ENCODE measurements at places on chromosomes 4 and X.

DNA sequence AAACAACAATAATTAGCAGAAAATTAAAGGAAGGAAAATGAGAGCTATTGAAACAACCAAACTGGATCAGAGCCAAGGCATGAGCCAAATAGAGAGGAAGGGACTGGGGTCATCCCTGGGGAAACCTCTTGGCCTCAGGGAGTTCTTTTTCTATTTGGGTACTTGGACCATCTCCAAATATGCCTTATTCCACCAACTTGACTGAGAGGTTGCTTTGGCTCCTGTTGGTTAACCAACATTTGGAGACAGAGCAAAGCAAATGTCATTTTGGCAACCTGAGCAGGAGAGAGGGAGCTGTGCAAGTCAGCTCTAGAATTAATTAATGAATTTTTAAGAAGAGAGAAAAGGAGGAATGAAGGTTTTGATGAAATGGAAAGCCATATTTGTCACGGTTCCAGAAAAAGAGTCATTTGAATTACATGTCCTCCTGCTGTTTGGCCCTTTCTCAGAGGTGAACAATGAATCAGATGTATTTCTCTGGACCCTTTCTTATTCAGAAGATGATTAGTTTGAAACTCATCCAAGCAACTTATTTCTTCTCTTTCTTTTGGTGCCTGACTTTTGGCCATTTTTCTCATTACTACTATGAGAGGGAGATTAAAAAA, 119.1 kb downstream of the CNKSR2 start:
- no peak for DNase-seq

GRCh38 chrX:110046001-110046400, 43.1 kb downstream of the TMEM164 start:
- DNase-seq, result no peak

- no peak for DNase-seq
Measured at GRCh38 chr4:142369141-142369540, 477.0 kb downstream of the INPP4B start.

DNA sequence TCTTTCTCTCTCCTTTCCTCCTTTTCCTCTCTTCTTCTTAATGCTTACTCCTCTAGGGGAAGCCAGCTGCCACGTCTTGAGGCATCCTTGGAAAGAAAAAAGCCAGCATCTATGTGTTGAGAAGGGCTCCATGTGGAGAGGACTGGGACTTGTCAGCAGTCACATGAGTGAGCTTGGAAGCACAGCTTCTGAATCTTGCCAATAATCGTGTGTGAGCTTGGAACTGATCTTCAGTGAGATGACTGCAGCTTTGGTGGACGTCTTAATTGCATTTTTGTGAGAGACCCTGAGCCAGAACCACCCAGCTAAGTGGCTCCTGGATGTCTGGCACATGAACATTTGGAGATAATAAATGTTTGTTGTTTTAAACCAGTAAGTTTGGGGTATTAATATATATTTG, 371.7 kb downstream of the SLITRK2 start:
- no peak for DNase-seq

GRCh38 chrX:131816551-131817136, 206.5 kb upstream of the STK26 start:
- no peak for DNase-seq

GRCh38 chr4:186304216-186304615, 38.2 kb downstream of the F11 start:
- DNase-seq, result no peak

DNA sequence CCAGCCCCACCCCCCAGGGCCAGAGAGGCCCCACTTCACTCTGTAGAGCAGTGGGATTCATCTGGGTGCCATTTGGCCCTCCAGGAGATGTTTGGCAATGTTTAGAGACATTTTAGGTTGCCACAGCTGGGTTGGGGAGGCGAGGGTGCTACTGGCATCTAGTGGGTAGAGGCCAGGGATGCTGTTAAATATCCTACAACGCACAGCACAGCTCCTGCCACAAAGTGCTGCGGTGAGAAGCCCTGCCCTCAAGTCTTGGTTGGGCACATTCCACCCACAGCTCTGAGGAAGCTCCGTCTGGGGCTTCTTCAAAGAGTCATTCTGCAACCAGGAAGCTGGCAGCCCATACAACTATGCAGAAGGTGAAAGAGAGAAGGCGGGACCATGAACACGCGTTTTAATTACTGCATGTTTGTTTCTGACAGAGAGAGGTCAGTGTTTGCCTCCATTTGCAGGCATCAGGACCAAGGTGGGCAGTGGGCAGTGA, 48.1 kb upstream of the FAM9C start:
- DNase-seq, result peak; percentile 80

DNA sequence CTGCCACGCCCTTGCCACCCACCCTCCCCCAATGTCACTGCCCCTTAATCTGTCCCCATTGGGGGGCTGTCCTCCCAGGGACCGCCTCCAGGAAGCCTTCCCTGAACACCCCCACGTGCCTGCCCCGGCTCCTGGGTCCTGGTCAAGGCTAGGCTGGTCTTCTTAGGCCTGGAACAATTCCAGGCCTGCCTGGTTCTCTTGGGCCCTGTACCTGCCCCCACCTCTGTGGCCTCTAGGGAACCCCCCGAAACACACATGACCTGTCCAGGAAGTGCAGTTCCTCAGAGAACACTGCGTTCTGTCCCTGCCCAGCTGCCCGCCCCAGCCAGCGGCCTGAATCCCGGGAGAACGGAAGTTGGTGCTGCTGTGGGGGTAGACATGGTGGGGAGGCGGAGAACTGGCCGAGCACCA, 5.1 kb downstream of the MXD4 start:
- no peak for DNase-seq

- DNase-seq, result no peak
Measured at GRCh38 chrX:8346060-8346459, 118.6 kb upstream of the VCX3B start.

GRCh38 chr4:78971326-78971725, 32.1 kb upstream of the PAQR3 start:
- no peak for DNase-seq

GRCh38 chr4:175386776-175387507, 425.1 kb downstream of the GPM6A start:
- no peak for DNase-seq

GRCh38 chrX:3443184-3443583, 96.7 kb upstream of the MXRA5 start:
- no peak for DNase-seq

DNA sequence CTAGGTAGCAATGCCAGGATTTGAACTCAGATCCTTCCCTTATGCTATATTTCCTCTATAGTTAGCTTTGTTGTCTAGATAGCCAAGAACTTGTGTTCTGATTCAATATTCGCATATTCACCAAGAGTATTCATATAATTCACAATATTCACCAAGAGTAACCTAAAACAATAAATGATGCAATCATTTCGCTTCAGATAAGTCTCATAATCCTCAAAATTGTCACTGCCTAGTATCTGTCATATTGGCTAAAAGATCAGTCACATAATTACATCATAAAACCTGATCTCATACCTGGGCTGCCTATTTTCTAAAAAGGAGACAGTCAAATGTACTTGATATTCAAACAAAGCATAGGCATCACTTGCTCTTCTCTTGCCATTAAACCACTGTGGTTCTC, 199.7 kb upstream of the CPEB2 start:
- no peak for DNase-seq

GRCh38 chr4:86855572-86855971, 6.4 kb upstream of the SLC10A6 start:
- no peak for DNase-seq

DNA sequence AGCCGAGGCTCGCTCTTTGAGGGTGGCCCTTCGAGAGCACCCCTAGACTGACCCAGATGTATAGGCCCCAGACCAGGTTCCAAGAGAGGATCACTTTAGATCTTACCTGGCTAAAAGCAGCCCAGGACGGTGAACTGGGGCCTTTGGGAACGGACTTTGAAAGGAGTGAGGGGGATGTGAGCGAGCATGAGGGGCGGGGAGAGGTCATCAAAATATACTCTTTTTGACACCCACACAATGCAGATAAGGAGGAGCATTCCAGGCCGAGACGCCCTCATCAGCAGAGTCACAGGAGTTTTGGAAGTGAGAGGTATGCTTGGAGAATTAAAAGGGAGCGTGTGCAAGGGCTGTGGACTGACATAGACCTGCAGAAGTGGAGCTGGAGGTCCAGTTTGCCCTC, 528 bp downstream of the NSDHL start:
- peak; percentile 3 for DNase-seq

- peak; percentile 86 for DNase-seq
Measured at GRCh38 chr4:169079942-169080827, 70.1 kb upstream of the CBR4 start.

GRCh38 chrX:44908827-44909226, 35.8 kb downstream of the KDM6A start:
- DNase-seq, result no peak

GRCh38 chr4:185212581-185212980, 3.2 kb downstream of the SNX25 start:
- DNase-seq, result no peak

DNA sequence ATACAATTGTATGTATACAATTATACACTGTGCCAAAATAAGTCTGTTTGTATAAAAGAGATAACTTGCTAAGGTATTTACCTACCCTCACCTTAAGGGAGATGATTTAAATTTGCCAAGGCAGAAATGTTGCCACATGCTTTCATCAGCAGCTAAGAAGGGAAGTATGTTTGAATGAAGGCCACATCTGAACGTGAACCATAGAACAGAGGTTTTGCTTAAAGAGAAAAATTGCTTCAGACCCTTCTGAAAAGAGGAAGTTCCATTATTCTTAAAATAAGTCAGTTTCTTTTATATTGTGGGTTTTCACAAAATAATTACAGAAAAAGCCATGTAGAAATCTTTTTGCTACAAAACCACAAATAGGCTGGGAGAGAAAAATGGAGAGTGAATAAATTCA, 621.5 kb upstream of the HTR2C start:
- peak; percentile 89 for DNase-seq

DNA sequence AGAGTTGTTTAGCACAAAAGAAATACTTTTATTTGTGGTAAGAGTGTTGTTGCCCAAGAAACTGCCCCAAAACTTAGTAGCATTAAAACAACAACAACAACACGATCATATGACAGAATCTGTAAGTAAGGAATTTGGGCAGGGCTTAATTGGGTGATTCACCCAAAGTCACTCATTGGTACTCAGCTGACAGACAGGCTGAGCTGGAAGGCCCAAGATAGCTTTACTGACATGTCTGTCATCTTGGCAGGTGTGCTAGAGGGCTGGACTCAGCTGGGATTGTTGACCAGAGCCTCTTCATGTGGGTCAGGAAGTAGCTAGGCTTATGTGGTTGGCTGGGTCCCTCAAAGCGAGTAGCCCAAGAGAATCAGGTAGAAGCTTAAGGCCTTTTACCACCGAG, 52.3 kb downstream of the KIAA0232 start:
- DNase-seq, result no peak

DNA sequence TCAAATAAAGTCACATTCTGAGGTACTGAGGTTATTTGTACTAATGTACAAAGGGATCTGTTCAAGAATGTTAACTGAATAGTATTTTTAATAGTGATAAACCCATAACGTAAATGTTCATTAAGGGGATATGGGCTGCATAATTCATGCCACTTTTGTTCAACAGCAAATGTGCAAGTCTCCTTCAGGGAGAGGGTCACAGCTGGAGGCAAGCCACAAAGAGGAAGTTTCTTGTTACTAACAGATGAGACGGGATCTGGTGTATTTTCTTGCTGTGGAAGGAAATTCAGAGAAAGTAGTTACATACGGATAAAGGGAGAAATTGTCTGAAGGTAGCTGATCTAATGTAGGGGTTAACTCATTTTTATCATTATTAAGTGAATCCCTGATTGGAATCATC, 10.0 kb downstream of the ZFP42 start:
- peak; percentile 47 for DNase-seq

DNA sequence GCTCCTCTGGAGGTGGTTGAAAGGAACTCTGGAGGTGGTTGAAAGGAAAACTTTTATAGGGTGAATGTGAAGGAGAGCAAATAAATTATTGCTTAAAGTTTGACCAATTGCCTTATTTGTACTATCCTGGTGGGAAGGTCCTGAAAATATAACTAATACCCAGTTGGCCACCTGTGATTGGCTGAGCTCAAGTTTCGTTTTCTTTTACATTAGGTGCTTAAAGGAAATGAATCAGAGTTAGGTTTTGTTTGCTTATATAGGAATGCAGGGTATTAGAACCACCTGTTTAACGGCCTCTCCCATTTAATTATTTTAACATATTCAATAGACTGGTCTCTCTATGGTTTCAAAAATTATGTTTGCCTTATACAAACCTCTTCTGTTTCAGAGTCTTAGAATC, 497.6 kb downstream of the PRR32 start:
- DNase-seq, result no peak

DNA sequence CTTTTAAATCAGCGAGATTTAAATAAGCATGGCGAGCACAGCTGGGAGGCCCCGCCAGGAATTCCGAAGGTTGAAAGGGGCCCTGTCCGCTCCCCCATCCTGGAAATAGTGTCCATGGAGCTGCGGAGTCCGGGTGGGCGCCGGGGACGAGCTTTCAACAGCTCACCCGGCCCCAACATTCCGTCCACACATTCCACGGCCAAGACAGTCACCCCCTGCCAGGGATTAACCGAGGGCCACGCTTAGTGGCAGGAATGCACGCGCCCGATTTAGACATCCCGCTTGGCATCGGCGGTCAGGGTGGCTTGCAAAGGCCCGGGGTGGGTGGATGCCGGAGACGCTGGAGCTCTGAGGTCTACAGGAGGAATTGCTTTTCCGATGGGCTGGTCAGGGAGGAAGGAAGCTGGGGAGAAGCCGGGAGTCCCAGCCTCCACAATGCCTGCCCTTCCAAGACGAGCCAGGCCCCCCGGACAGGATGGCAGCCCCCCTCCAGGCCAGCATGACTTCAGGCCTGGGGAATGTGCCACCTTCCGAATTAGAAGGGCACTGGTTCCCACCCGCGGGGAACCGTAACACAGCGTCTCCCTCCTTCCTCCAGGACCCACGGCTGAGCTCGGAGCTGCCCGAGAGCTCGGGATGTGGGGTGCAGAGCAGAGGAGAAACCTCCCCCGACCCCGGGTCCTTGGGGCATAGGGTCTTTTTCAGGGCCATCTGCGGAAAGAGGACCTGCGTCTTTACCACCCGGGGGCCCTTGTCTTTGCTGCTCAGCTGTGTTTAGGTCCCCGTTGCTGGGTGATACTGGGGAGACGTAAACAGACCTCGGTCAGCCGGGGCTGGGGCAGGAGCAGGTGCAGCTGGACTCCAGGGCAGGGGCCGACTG, 26.9 kb upstream of the PPP2R3B start:
- DNase-seq, result no peak

DNA sequence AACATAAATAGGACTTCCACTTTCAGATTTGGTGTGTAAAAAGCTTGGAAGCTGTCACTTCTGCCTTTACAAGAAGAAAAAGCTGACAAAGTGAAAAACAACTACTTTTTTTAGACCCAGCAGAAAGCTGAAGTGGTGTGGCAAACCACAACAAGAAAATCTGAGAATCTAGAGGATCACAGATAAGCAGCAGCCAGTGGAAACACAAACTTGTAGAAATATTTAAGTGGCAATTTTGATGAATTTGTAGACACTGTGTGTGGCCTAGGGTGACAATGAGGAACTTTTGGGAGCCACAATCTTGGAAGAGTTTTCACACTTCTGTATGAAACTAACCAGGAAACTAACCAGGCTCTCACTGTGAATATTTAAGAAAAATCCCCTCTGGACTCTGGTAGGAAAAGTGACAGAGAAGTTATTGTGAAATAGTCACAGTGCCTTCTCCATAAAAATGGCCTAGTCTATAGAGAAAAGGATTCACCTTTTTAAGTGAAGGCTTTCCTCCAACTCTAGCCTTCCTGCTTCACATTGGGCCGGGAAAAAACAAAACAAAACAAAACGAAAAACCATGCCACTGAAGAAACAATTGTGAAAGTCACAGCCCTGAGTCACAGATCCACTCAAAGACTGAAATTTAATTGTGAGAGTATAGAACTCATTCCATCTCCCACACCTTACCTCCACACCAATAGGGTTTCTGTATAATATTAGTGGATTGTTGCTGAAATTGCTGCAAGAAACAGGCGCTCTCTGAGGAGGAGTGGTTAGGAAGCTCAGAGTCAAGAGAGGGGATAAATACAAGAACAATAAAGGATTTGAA, 26.7 kb upstream of the GUCY1A1 start:
- peak; percentile 87 for DNase-seq

Measured in KBM-7 (cell line).